ENCODE measurements at places on chromosomes 4 and X.

DNA sequence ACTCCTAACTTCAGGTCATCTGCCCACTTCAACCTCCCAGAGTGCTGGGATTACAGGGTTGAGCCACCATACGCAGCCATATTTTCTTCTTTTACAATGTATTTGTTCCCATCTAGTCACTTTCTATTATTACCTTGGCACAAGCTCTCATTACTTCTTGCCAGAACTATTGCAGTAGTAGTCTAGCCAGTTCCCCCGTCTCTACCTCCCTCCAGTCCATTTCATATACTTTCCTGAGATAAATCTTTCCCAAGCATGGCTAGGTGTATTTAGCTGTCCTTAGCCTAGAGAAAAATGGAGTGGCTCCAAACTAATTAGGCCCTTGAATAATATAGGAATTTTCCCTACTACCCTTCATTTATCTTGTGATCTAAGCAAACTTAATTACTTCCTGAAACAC, 412.2 kb downstream of the RPA4 start:
- no peak for DNase-seq

GRCh38 chr4:1551211-1551610, 132.9 kb downstream of the FAM53A start:
- no peak for DNase-seq

- no peak for DNase-seq
Observed at GRCh38 chr4:169604903-169605331, 7.5 kb downstream of the NEK1 start.

GRCh38 chrX:17547658-17548057, 172.7 kb downstream of the NHS start:
- DNase-seq, result peak; percentile 29

DNA sequence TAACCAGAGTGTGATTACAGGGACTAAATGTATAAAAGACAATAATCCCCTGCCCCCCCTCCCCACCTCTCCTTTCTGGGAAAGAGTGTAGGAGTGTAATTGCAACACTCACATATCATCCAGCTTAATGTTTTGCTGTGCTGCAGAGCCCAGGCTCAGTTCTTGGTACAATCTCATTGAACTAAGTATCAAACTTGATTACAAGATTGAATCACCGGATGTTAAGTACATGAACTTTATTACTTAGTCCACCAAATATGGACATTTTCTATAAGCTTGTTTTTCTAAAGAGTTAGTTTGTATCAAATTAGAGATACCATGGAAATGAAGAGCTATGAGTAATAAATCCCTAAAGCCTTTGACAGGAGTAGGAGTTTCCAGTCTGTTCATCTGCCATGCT, 559.1 kb downstream of the ZNF674 start:
- no peak for DNase-seq

DNA sequence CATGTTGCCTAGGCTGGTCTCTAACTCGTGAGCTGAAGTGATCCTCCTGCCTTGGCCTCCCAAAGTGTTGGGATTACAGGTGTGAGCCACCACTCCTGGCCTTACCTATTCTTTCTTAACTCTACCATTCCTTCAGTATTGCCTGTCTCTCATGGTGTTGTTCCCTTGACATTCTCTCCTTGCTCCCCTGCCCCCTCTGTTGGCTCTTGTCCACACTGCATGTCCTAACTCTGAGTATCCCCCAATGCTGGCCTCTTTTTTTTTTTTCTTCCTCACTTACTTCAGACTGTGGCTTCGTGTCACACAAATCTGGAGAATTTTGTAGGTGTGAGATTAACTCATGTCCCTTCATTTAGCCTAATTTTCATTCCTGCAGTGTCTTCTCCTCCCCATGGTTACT, 22.9 kb upstream of the FRMPD4 start:
- DNase-seq, result no peak

GRCh38 chr4:2790583-2791517, 2.0 kb upstream of the SH3BP2 start:
- no peak for DNase-seq

DNA sequence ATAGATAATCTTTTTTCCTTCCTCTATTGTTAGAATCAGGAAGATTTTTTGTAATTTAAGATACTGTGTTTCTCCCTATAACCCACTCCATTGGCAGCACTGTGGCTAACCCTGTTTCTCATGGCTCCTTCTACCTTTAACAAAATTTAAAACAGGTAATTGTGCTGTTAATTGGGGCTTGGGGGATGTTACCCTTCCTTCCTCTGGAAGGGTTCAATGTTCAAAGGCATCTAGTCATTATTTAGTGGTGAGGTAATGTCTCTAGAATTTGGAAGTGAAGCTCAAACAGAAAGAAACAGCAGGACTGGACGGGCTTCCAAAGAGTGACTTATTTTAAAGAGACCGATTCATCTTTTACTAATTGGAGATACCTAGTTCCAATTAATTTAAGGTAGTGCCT, 166.4 kb downstream of the TRIML1 start:
- no peak for DNase-seq

DNA sequence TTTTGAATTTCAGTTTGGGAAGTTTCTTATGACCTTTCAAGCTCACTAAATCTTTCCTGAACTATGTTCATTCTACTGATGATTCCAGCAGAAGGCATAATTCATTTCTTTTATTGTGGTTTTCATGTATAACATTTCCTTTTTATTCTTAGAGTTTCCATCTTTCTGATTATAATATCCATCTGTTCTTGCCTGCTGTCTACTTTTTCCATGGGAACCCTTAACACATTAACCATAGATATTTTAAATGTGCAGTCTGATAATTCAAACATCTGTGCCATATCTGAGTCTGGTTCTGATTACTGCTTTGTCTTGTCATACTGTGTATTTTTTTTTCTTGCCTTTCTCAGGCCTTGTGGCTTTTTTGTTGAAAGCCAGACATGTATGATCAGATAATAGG, 234.7 kb downstream of the COX7B2 start:
- DNase-seq, result no peak

DNA sequence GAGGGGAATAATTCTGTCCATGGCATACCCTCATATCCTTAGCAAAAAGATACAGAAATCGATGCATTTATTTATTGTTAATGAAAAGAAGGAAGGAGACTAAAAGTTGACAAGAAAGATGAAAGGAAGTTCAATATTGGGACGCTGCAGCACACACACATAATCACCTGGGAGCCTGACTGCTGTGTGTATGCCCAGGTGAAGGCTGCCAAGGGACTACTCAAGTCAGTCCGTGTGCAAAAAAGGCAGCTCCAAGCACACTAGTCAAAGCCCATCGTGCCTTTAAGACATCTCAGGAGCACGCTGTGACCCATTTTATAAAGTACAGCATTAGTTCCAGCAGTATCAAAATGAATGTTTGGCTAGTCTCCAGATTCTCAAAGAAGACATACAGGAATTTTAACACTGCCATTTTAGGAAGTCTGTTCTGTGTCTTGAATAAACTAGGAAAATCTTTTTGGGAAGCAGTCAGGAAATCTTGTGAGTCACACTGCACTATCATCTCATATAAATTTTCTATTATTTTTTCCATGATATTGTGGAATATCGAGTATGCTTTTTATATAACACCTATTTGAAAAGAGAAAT, 363.9 kb downstream of the GASK1B start:
- peak; percentile 15 for DNase-seq

DNA sequence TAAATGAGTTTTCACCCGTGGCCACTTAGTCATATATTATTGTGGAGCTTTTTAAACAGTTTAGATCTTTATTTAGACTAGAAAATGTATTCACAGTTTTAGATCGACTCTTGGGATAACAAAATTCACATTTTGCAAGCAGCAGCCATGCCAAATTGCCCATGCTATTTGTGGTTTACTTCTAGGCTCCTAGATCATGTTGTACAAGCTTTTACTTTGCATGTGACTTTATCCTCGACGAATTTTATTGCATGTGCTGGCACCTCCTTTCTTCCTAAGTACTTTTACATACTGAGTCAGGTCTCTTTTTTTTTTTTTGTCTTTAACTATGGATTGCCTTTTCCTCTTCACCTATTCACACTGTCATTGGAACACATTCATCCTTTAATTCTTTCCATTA, 23.2 kb downstream of the BBS12 start:
- no peak for DNase-seq

DNA sequence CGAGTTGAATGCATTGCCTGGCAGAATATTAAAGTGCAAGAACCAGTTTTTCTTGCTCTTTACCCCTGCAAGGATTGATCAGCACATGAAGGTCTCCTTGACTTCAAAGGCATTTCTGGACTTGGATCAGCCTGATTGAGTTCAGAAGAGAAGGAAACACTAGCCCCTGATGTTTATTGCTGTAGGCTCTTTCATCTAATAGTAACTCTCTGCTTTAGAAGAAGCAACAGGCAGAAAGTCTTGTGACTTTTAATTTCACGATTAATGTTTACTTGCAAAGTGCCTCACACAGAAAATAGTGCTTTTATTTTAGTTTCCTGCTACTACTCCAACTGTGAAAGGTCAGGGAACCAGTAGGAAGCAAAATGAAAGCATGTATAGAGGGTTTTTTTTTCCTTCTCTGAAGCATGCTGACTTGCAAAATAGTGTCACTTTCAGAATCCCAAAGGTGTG, 69.1 kb downstream of the PCDH7 start:
- DNase-seq, result no peak

- no peak for DNase-seq
Observed at GRCh38 chr4:3036131-3036952, 38.0 kb downstream of the HTT-AS start.

Measured in hepatic stellate cell (primary cell).